ENCODE measurements at places on chromosomes 3 and 15. TPM values are rescaled to one million over a fixed set of nuclear protein-coding genes. Genes with fewer than 3 reads are reported as not detected.

The CHCHD6 gene
- 10.8 TPM for polyA plus RNA-seq

The LRRIQ4 gene
- 0.07 TPM for polyA plus RNA-seq

The ARGFX gene
- not detected for polyA plus RNA-seq

The PLA1A gene
- polyA plus RNA-seq = 9.3 TPM

The SAXO2 gene
- 2.8 TPM for polyA plus RNA-seq
